ENCODE measurements at places on chromosomes 6 and 20.

GRCh38 chr6:77292564-77293546, 170.4 kb downstream of the HTR1B start:
- DNase-seq, result no peak

DNA sequence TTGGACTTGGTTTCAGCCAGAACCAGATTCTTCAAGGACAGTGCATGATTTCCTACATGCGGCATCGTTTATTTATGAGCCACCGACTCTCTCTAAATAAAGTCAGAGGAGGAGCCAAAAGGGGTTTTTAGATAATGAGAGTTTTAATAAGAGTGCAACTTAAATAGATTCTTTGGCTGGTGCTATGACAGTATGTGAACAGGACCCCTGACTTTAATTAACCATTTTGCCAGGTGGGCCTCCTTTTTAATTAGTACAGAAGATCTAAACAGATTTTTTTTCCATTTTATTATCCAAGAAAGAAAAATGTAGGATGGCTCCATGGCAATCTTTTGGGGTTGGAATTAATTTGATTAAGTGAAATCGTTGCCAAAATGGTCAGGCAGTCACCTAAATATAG, 74.8 kb upstream of the INSM1 start:
- DNase-seq, result no peak

- DNase-seq, result no peak
These were observed 27.6 kb downstream of the TREML4 start for GRCh38 chr6:41255638-41256246.

DNA sequence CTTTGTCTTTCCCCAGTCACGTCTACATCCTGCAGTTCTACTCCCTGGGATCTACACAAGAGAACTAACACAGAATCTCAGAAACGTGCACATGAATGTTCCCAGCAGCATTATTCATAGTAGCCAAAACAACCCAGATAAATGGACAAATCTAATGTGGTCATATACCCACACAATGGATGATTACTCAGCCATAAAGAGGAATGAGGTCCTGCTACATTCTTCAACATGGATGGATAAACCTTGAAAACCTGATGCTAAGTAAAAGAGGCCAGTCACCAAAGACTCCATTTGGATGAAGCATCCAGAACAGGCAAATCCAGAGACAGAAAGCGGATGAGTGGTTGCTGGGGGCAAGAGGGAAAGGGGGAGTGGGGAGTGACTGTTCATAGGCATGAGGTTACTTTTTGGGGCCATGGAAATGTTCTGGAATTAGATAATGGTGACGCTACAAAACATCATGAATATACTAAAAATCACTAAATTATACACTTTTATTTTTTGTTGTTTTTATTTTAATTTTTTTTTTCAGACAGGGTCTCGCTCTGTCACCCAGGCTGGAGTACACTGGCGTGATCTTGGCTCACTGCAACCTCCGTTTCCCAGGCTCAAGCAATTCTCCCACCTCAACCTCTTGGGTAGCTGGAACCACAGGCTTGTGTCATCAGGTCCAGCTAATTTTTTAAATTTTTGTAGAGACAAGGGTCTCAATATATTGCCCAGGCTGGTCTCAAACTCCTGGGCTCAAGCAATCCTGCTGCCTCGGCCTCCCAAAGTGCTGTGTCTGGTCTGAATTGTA, 50.8 kb upstream of the DSN1 start:
- DNase-seq, result no peak

Measured in HL-60 (cell line).